ENCODE measurements at places on chromosomes 4 and X.

GRCh38 chr4:110196206-110196870 lies 2.1 kb downstream of the ELOVL6 start:
- DNase-seq, result peak; percentile 71

DNA sequence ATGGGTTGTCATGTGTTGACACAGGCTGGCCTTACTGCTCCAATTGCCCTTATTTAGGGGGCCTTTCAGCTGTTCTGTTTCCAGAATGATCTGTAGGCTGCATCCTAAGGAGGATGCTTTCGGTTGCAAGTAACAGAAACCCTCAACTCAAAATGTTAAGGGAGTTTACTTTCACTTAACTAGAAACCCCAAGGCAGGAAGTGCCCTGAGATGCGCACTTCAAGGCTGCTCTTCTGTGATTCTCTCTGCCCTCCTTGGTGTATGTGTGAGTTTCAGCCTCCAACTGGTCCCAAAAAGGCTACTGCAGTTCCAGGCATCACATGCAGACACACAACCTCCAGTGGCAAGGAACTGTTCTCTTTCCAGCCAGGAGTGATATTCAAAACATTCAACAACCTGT lies 97.3 kb upstream of the ATP6AP2 start:
- DNase-seq, result no peak

GRCh38 chrX:84335121-84335520 lies 147.1 kb upstream of the RPS6KA6 start:
- no peak for DNase-seq

GRCh38 chr4:5757091-5757490 lies 46.1 kb downstream of the EVC start:
- no peak for DNase-seq

DNA sequence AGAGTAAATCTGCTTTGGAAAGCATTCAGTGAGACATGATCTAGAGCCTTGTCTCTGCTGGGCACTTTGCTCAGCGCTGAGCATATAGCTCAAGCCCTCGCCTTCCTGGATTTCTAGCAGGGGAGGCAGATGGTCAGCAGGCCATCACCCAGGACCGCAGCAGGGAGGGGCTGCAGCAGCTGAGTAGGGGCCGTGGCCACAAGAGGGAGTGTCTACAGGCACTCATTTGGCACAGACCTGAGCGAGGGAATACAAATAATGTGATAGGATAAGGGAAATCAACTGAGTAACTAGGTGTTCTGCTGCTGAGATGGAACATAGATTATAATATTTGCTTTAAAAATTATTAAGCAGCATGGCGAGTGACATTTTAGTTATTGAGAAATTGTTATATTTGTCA lies 30.2 kb downstream of the OFD1 start:
- no peak for DNase-seq

DNA sequence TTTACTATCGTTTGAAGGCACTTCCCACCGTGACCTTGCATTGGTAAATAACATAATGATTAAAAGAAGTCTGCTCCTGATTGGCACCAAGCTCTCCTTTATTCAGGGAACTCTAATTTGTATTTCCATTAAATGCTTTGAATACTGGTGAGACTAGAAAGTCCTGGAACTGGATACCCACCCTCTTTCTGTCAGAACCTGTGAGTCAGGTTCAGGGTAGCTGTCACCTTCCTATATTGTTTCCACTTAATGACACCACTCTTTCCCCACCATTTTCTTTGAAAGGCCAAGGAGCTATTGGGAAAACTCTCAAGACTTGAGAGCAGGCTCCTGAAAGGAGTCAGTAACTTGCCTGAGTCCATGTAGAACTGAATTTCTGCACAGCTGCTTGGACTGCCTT lies 55.9 kb upstream of the RASSF6 start:
- DNase-seq, result no peak
